ENCODE measurements at places on chromosomes 13 and 19.

DNA sequence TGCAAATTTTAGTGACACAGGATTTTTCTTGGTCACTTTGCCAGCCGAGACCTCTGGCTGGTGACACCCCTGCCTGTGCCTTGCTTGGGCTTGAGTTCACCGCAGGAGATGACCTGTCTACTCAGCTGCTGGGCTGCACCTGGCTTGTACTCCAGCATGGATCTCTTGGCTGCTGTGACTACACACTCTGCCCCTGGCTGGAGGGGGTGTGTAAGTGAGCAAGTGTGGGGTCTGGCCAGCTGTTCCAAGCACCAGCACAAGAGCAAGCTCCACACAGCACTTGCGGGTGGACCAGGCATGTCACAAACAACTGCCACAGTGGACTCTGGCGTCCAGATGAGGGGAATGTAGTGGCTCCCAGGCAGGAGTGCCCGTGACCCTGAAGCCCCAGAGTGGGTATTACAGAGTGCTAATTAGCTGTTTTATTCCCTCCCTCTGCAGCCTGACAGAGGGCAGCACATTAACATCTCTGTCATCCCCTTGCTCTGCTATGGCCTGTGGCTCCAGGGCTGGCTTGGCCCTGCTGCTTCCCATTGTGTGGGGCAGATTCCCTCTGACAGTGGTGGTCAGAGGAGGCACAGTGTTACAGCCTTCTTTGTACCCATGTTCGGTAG is 1387.2 kb downstream of the OLFM4 start:
- no peak for DNase-seq

DNA sequence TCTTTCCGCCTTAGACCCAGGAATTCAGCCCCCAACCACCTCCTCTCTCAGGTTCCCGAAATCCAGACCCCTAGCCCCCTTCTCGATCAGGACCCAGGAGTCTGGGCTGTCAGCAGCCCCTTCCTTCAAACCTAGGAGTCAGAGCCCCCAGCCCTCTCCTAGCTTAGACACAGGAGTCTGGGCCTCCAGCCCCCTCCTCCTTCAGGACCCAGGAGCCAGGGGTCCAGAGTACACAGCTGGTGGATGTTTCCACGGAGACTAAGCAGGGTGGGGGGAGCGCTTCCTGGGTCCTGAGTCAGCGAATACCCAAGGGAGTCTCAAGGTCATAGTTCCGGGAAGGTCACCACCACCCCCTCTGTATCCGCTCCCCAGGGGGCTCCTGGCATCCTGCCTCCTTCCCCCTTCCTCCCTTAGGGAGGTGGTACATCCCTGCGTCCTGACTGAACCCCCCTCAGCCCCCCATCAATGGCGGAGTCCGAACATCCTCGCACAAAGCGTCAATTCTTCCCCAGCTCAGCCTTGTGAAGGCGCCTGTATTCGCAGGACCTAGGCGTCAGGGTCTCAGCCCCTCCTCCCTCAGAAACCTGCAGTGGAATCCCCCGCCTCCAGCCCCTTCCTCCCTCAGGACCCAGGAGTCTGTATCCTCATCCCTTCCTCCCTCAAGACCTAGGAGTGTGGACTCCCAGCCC is 4.6 kb downstream of the CADM4 start:
- DNase-seq, result no peak

DNA sequence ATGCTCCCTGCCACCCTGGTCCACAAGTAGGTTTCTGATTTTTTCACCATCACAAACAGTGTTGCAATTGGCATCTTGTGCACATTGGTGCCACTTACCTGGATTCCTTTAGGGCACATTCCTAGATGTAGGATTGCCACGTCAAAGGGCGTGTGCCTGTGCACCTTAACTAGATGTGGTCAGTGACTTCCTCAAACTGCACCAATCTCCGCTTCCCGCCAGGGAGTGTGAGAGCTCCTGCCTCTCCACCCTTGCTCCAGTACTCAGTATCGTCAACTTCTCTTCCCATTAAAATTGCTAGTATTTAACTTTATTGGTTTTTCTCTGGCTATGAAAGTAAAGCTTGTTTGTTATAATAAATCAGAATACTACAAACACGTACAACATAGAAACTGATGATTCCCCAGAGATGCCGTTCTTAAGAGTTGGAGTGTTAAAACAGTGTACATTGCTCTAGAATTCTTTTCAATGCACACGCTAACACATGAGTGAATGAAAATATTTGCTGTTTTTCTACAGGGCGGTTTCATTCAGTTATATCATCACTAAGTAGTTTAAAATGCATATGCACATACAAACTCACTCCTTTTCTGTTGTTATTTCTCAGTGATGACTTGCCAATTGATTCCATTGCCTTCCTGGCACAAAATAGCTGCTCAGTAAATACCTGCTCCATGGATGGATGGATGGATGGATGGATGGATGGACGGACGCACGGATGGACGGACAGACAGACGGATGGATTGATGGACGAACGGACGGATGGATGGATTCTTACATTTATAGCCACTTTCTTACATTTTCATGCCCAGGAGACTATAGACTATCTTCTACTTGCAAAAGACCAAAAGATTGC is 23.4 kb downstream of the CCNE1 start:
- no peak for DNase-seq

DNA sequence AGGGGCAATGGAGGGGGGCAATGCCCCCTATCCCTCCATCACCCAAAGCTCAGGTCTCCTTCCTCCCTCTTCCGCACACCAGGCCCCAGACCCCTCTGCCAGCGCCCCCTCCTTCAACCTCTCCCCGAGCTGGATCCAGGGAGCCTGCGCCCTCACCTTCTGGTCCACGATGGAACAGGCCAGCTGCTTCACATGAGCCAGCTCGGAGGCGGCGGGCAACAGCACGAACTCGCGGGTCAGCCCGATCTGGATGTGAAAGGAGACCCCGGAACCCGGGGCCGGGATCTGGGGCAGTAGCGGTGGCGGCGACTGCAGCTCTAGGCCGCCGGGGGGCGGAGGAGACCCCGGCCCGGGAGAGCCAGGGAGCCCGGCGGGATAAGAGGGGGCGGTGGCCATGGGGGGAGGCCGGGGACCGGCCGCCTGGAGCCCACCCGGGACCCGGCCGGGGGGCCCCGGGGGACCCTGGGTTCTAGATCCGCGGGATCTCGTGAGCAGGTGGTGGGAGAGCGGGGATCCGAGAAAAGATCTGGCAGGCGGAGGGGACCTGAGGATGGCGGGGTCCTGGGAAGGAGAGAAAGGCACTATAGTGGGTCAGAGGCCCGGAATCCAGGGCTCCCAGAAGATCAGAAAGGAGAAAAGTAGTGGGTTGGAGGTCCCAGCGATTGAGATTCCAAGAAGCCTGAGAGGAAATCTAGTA is 791 bp downstream of the PRKD2 start:
- DNase-seq, result no peak

DNA sequence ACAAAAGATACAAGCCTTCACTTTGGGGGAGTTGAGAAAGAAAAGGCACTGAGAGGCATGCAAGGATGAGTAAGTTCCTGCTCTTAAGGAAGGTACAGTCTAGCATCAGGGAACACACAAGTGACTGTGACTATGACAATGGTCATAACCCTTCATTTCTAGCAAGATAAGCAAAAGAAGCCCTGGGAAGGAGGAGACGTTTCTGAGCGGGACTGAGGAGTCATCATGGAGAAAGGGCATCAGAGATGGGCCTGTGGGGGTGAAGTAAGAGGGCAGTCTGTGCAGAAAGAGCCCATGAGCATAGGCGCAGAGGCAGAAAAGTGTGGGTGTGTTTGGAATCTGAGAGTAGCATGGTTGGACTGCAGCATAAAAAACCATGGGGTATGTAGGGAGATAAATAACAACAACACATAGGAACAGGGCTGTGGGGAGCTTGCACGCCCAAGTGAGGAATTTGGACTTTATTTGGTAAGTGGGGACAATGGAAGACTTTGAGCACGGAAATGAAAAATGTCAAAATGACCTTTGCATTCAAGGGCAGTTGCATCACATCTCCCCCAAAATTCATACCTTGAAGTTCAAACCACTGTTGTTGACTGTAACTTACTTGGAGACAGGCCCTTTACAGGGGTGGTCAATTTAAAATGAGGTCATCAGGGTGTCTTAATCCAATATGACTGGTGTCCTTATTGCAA is 86.7 kb downstream of the MBNL2 start:
- no peak for DNase-seq

DNA sequence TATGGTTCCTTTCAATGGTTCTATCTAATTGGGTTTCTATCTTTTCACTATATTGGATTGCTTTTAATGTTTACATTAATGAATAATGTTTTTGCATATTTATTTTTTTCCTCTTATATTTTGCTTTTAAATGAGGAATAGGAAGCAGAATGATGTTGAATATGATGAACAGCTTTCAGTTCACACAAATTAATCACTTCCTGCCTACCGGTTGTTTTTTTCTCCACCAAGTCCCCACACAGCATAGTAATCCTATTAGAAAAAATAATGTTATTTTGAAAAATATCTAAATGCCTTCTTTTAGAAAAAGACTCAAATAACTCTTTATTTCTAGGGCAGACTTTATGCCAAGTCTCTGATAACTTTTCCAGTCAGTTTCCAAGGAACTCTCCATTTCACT is 184.9 kb upstream of the MIR17HG start:
- DNase-seq, result no peak

GRCh38 chr13:110467516-110468110 is 93.9 kb downstream of the RAB20 start:
- no peak for DNase-seq

DNA sequence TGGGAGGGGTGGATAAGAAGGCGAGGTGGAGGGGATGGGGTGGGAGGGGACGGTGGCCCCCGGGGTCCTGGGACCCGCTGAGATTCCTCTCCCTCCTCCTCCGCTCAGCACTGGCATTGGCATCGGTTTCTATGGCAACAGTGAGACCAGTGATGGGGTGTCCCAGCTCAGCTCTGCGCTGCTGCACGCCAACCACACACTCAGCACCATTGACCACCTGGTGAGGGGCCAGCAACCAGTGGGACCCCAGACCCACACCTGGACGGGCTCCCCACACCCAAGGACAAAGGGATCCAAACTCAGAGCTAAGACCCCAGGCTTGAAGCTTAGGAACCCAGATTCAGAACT is 5.9 kb downstream of the TTYH1 start:
- DNase-seq, result no peak

DNA sequence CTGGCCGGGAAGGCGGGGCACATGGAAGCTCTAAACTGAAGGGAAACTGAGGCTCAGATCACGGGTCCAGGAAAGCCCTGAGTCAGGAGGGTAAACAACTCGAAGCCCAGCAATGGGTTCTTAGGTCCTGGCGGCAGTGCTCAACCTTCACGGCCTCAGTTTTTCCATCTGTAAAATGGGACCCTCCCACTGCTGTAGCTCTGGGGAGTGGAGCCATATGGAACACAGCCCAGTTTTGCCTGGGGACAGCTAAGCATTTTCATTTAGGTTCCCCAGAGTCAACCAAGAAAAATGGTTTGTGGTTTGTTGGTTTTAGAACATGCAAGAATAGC is 30.4 kb downstream of the CEBPG start:
- DNase-seq, result no peak

GRCh38 chr19:16876904-16877361 is 11.9 kb upstream of the F2RL3 start:
- no peak for DNase-seq

- DNase-seq, result no peak
These were observed 75.7 kb upstream of the SGCG start for GRCh38 chr13:23105051-23105450.

DNA sequence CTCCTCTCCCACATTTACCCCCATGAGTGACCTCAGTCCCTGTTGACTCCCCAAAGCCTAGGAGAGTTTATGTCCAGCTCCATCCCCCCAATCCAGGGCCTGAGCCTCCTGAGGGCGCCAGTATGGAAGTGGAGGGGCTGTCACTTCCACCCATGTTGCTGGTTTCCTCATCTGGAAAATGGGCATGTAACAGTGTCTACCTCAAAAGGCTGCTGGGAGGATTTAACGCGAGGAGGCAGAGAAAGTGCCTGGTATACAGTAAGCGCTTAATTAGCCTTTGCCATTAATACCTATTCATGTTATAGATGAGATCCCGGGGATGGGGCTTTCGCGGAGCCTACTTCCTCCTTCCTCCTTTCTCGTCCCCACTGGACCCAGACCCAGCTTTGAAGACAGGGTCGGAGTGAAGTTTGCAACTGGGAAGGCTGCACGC is 476 bp downstream of the TYK2 start:
- no peak for DNase-seq

- DNase-seq, result no peak
These were observed 622.6 kb upstream of the PCDH20 start for GRCh38 chr13:62038214-62038613.

- no peak for DNase-seq
These were observed 65.6 kb downstream of the WASF3 start for GRCh38 chr13:26623125-26623524.

DNA sequence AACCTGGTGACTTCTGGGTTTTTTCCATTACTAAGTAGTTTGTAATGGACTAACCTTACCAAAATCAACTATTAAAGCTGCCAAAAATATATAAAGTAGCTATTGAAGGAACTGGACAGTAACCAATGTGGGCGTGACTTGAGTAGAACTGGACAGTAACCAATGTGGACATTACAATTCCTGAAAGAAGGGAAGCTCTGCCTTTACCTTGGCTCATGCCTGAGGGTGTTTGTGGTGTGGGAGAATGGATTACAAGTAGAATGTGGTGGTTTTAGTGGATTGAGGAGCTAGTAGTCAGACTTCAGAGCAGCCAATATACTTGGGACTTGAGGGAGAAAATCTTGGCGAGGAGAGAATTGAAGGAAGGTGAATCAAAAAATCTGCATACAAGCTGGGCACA is 17.5 kb downstream of the LRRC63 start:
- DNase-seq, result no peak

- no peak for DNase-seq
These were observed 1587.1 kb downstream of the PCDH9 start for GRCh38 chr13:65642996-65643395.

DNA sequence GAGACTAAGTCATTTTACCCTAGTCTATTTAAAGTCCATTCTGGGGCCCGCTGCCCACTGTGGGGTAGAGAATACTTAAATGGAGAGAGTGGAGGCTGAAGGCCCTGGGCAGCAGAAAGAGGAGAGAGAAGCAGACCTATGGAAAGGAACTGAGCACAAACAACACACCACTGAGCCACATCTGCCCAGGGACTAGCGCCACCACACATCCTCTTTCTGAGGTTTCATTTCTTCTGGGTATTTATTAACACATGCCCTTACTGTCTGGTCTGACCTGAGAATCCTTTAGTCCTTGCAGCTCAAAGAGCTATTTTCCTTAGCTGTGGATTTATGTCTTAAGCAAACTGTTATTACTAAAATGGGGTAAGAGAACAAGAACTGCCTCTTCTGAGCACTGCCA is 154.0 kb downstream of the NALCN start:
- DNase-seq, result no peak

GRCh38 chr13:101325423-101325822 is 90.9 kb downstream of the NALCN start:
- no peak for DNase-seq

DNA sequence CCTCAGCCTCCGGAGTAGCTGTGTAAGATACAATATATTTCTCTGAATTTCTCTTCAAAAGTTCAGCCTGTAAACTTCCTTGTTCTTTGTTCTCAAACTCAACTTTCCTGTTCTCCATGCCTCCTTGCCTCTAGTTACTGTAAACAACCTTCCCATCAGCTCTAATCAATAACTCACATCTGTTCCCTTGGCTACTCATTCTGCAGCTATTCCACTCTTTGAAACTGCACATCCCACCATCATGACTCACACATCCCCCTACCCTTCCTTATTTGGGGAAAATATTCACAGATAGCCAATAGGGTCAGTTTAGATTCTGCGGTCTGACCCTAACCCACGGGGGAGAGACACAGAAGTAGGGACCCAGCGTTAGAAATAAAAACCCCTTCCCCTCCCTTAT is 2.0 kb downstream of the ZNF562 start:
- no peak for DNase-seq

- no peak for DNase-seq
These were observed 305.2 kb downstream of the NDFIP2 start for GRCh38 chr13:79786176-79786575.

All from T-helper 2 cell (primary cell).